ENCODE measurements at places on chromosomes 11 and 22. TPM values are rescaled to one million over a fixed set of nuclear protein-coding genes. Genes with fewer than 3 reads are reported as not detected.

DNA sequence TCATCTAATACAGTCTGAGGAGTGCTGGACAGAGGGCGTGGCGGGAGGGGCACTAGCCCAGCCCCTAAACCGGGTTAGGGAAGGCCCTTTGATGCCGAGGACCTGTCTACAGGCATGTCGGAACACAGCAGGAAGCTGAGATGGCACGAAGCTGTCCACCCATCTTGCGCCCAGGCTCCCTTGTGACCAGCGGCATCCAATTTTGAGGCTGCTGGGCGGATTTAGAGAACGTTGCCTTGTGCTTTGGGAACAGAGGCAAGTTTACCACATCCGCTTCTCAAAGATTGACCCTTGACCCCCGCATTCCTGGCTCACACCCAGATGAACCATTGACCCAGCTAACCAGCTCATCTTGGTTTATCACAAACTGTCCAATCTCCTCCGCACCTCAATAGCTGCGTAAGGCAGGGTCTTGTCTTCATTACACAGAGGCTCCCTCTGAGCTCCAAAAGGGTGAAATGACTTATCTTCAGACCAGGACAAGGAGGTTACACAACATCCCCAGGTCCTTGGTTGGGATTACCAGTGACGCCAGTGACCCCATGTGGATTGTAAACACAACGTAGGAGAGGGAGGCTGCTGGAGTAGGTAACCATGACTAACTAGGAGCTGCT lies 4.5 kb downstream of the FAM83F start:
- H3K36me3 ChIP-seq, result no peaks in the 10 kb centered on the region
- H3K27ac ChIP-seq, result peak overlapping the region; percentile 30
- peaks cover 73% of the 10 kb centered on the region for H3K4me1 ChIP-seq

HSPB2 gene
- total RNA-seq, result not detected

OVOL1 gene
- total RNA-seq, result 4.0 TPM

- H3K4me1 ChIP-seq, result peaks cover 10% of the 10 kb centered on the region
- no peak overlapping the region for H3K4me3 ChIP-seq
- H3K27me3 ChIP-seq, result no peaks in the 10 kb centered on the region
- no peak for DNase-seq
- H3K27ac ChIP-seq, result no peak overlapping the region
These were observed 43.5 kb downstream of the GNB1L start for GRCh38 chr22:19811211-19811621.

DNA sequence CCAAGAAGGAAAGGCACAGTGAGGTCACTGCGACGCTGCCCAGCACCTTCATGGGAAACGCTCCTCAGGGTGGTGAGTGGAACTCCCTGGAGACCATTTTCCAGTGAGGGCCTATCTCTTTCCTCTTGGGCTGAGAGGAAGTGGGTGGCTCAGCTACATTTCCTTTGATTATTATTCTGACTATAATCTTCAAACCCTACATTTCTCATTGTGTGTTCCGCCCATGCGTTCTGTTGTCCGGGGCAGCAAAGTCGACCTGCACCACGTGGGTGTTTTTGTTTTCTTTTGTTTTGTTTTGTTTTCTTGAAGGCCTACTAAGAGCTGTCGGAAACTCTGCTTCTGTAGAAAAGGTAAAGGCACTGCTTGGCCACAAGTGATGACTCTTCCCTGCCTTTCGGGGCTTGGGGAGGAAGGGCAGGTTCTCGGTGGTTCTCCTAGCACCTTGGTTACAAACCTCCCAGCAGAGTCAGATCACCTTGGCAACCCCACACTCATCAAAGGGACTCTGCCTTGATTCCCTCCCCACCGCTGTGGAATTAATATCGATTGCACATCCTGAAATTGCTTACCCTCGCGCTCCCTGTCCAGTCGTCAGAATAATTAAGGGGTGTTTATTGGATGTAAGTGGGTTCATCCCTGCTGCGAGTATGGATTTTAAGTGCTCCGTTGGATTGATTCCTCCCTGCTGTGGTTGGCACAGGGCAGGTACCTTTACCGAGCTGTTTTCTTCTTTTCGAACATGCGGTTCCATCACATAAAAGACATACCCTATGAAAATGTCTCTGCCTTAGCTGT lies 7.3 kb downstream of the PARVB start:
- H3K4me3 ChIP-seq, result no peak overlapping the region
- no peak for DNase-seq
- no peaks in the 10 kb centered on the region for H3K4me1 ChIP-seq
- H3K27ac ChIP-seq, result no peak overlapping the region
- H3K27me3 ChIP-seq, result no peaks in the 10 kb centered on the region
- no peaks in the 10 kb centered on the region for H3K36me3 ChIP-seq

GRCh38 chr22:32723643-32724042 lies 77.9 kb upstream of the TIMP3 start:
- H3K27ac ChIP-seq, result no peak overlapping the region
- peaks cover 16% of the 10 kb centered on the region for H3K4me1 ChIP-seq
- DNase-seq, result peak; percentile 17
- H3K4me3 ChIP-seq, result no peak overlapping the region

DNA sequence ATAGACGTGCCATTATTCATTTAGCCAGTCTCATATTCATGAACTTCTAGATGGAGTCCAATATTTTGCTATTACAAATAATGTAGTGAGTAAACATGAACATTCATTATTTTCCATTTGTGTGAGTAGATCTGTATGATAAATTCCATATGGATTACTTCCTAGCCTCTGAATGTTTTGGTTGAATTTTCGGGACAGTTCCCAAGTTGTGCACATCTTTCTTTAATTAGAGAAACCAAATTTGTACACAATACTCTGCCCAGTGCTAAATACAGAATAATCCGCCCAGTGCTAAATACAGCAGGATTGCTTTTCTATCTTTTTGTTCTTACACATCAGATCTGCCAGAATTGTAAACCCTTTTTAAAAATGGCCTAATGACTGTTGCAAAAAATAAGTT lies 17.1 kb upstream of the APLP2 start:
- H3K27ac ChIP-seq, result no peak overlapping the region
- DNase-seq, result no peak
- no peak overlapping the region for H3K4me3 ChIP-seq
- no peaks in the 10 kb centered on the region for H3K36me3 ChIP-seq
- no peaks in the 10 kb centered on the region for H3K27me3 ChIP-seq

DBX1 gene
- not detected for total RNA-seq

DNA sequence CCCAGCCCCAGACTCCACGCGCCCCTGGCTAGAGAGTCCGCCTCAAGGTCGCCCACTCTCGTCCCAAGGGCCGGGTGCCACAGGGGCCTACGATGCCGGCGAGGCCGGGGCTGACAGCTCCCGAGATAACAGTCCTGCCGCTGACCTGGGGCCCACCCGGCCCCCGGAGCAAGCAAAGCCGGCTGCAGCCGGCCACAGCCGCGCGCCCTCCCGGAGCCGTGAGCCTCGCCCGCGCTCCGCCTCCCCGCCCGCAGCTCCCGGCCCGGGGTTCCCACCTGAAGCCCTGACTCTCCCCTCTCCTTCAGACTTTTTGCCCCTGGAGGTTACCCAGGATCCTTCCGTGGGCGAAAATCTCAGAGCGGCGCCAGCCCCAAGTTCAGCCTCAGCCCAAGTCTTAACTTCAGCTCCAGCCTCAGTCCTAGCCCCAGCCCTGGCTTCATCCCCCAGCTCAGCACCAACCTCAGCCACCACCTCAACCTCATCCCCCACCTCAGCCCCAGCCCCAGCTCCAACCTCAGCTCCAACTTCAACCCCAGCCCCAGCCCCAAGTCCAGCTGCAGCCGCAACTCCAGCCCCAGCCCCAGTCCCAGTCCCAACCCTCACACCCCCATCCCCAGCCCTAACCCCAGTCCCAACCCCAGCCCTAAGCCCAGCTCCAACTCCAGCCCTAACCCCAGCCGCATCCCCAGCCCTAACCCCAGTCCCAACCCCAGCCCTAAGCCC lies 1.7 kb downstream of the KLHDC7B start:
- no peaks in the 10 kb centered on the region for H3K27me3 ChIP-seq
- no peaks in the 10 kb centered on the region for H3K36me3 ChIP-seq
- H3K4me3 ChIP-seq, result no peak overlapping the region
- H3K4me1 ChIP-seq, result peaks cover 24% of the 10 kb centered on the region

DNA sequence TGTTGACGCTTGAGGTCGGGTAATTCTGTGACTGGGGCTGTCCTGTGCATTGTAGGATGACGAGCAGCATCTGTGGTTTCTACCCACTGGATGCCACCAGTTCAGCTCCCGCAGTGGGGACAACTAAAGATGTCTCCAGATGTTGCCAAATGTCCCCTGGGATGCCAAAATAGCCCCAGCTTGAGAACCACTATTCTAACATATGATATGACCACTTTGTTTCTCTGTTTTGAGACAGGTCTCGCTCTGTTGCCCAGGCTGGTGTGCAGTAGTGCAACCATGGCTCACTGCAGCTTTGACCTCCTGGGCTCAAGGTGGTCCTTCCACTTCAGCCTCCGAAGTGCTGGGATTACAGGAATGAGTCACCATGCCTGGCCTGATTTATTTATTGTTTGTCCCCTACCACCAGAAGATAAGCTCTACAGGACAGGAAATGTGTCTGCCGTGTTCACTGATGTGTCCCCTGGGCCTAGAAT lies 4.4 kb upstream of the MEN1 start:
- no peak overlapping the region for H3K27ac ChIP-seq
- H3K4me1 ChIP-seq, result no peaks in the 10 kb centered on the region
- DNase-seq, result no peak
- no peaks in the 10 kb centered on the region for H3K36me3 ChIP-seq
- no peaks in the 10 kb centered on the region for H3K27me3 ChIP-seq

SCN4B gene
- total RNA-seq, result 7.6 TPM

- peak overlapping the region; percentile 72 for H3K27ac ChIP-seq
- no peaks in the 10 kb centered on the region for H3K36me3 ChIP-seq
- H3K4me3 ChIP-seq, result no peak overlapping the region
- peaks cover 8% of the 10 kb centered on the region for H3K4me1 ChIP-seq
- peak; percentile 90 for DNase-seq
- no peaks in the 10 kb centered on the region for H3K27me3 ChIP-seq
These were observed 60.5 kb upstream of the KCNQ1OT1 start for GRCh38 chr11:2760196-2760871.
